ENCODE measurements at places on chromosomes 11 and 22. TPM values are rescaled to one million over a fixed set of nuclear protein-coding genes. Genes with fewer than 3 reads are reported as not detected.

- no peaks in the 10 kb centered on the region for H3K27me3 ChIP-seq
- H3K27ac ChIP-seq: no peak overlapping the region
- no peak for DNase-seq
- peaks cover 3% of the 10 kb centered on the region for H3K36me3 ChIP-seq
- no peak overlapping the region for H3K4me3 ChIP-seq
- no peaks in the 10 kb centered on the region for H3K4me1 ChIP-seq
These were observed 76.0 kb downstream of the HSD17B12 start for GRCh38 chr11:43756575-43756974.

DNA sequence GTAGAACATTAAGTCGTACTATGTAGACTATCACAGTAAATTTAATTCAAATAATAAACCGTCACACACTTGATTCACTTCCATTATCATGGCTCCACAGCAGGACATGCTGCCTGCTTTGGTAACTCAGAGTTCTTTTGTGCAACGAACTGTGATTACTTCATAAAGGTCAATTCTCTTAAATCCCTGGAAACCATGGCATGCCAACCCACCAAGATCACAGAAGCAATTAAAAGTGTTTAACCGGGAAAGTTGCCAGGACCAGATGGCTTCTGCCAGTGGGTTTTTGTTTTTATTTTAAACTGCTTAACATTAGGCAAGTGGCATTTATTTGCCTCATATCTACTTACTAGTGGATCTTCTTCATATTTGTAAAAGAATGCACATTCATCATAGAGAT lies 1162.1 kb downstream of the DLG2 start:
- no peak for DNase-seq
- no peak overlapping the region for H3K27ac ChIP-seq
- H3K4me3 ChIP-seq: no peak overlapping the region
- H3K4me1 ChIP-seq: no peaks in the 10 kb centered on the region

- no peaks in the 10 kb centered on the region for H3K36me3 ChIP-seq
- no peak overlapping the region for H3K4me3 ChIP-seq
These were observed 227.0 kb upstream of the NCAM1 start for GRCh38 chr11:112734207-112734606.

DNA sequence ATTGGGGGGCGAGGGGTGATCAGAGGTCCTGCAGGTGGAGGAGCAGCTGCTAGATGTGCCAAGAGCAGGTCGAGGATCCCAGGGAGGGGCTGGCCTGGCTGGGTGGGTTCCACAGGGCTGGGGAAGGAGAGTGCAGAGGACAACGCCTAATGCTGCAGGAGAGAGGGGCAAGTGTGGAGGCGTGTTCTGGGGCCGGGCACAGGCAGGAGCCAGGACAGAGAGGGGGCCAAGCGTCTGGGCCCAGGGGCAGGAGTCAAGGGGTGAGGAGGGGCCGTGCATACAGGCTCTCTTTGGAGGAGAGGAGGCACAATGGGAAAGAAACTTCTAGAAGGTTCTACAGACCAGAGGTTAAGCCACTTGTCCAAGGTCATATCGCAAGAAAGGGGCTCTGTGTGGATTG lies 26.7 kb upstream of the FGF19 start:
- H3K27me3 ChIP-seq: peaks cover 64% of the 10 kb centered on the region
- H3K4me3 ChIP-seq: no peak overlapping the region
- no peaks in the 10 kb centered on the region for H3K36me3 ChIP-seq
- no peak overlapping the region for H3K27ac ChIP-seq

GRCh38 chr11:118921929-118922744 lies 3.6 kb downstream of the BCL9L start:
- DNase-seq: no peak
- H3K27me3 ChIP-seq: no peaks in the 10 kb centered on the region
- H3K4me3 ChIP-seq: no peak overlapping the region
- H3K4me1 ChIP-seq: peaks cover 70% of the 10 kb centered on the region

- no peaks in the 10 kb centered on the region for H3K36me3 ChIP-seq
- no peak overlapping the region for H3K4me3 ChIP-seq
- 0 out of 3 replicates have a peak, but pooled peaks cover 2% of the 10 kb centered on the region for H3K27me3 ChIP-seq
- DNase-seq: no peak
These were observed 12.6 kb downstream of the PRDM11 start for GRCh38 chr11:45158891-45159605.

DNA sequence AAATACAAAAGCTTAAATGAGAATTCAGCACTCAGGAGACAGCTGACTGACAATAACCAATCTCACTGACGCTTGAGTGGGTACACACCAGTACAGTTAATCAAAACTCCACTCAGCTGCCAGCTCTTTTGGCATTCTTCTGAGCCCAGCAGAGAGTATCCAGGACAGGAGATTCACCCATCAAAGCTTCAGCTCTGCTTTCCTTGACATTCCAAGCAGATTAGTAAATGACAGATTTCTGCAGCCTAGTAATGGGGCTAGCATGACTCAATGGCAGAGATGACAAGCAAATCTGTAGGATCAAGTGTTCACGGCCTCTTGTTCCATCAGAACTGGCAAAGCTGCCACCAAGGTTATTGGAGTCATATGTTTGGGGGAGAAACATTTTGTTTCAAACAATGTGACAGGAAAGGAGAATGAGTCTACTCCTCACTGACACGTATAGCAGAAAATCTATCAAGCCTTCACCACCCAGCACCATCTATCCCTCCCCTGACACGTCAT lies 420.0 kb downstream of the DYNC2H1 start:
- H3K36me3 ChIP-seq: no peaks in the 10 kb centered on the region
- no peaks in the 10 kb centered on the region for H3K4me1 ChIP-seq
- H3K4me3 ChIP-seq: no peak overlapping the region
- no peak for DNase-seq
- H3K27ac ChIP-seq: no peak overlapping the region

GRCh38 chr11:10488934-10489691 lies 34.0 kb downstream of the AMPD3 start:
- H3K27me3 ChIP-seq: no peaks in the 10 kb centered on the region
- no peak overlapping the region for H3K4me3 ChIP-seq
- peaks cover 82% of the 10 kb centered on the region for H3K36me3 ChIP-seq
- DNase-seq: no peak
- H3K4me1 ChIP-seq: peaks cover 16% of the 10 kb centered on the region

DNA sequence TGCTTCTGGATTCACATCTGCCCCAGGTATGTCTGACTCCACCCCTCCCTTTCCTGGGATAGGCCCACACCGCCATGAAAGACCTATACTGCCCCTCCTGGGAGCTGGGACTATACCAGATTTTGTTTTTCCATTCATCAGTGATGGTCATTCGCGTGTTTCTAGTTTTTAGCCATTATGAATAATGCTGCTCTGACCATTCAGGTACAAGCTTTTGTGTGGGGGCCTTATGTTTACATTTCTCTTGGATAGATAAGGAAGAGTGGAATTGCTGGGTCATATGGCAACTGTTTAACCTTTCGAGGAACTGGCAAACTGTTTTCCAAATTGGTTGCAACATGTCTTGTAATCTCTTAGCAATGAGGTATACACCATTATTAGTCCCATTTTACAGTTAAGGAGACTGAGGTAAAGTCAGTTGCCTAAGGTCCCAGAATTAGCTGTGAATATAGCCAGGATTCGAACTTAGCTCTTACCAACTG lies 1.2 kb upstream of the TBC1D10A start:
- H3K27me3 ChIP-seq: no peaks in the 10 kb centered on the region
- H3K4me1 ChIP-seq: peaks cover 28% of the 10 kb centered on the region
- peak; percentile 41 for DNase-seq
- peak overlapping the region; percentile 71 for H3K27ac ChIP-seq
- no peak overlapping the region for H3K4me3 ChIP-seq

- H3K27ac ChIP-seq: no peak overlapping the region
- H3K27me3 ChIP-seq: no peaks in the 10 kb centered on the region
- no peaks in the 10 kb centered on the region for H3K4me1 ChIP-seq
- DNase-seq: no peak
- H3K36me3 ChIP-seq: no peaks in the 10 kb centered on the region
- H3K4me3 ChIP-seq: no peak overlapping the region
These were observed 321.7 kb upstream of the PLET1 start for GRCh38 chr11:112582366-112582765.

- peaks cover 14% of the 10 kb centered on the region for H3K36me3 ChIP-seq
- H3K4me3 ChIP-seq: no peak overlapping the region
- no peak for DNase-seq
- no peak overlapping the region for H3K27ac ChIP-seq
- H3K4me1 ChIP-seq: no peaks in the 10 kb centered on the region
These were observed 34.8 kb upstream of the PSMA1 start for GRCh38 chr11:14554959-14555358.

- no peaks in the 10 kb centered on the region for H3K36me3 ChIP-seq
- H3K4me3 ChIP-seq: no peak overlapping the region
- H3K27me3 ChIP-seq: no peaks in the 10 kb centered on the region
- peak; percentile 61 for DNase-seq
- H3K27ac ChIP-seq: no peak overlapping the region
These were observed 110.8 kb downstream of the ARHGAP8 start for GRCh38 chr22:44862981-44863860.

The CD59 gene
- total RNA-seq: 171 TPM

The USH1C gene
- total RNA-seq: not detected

The FAM227A gene
- total RNA-seq: 1.4 TPM

The FAT3 gene
- 0.13 TPM for total RNA-seq
